IMR-90 (cell line): ENCODE measurements at places on chromosomes 12 and 14.

DNA sequence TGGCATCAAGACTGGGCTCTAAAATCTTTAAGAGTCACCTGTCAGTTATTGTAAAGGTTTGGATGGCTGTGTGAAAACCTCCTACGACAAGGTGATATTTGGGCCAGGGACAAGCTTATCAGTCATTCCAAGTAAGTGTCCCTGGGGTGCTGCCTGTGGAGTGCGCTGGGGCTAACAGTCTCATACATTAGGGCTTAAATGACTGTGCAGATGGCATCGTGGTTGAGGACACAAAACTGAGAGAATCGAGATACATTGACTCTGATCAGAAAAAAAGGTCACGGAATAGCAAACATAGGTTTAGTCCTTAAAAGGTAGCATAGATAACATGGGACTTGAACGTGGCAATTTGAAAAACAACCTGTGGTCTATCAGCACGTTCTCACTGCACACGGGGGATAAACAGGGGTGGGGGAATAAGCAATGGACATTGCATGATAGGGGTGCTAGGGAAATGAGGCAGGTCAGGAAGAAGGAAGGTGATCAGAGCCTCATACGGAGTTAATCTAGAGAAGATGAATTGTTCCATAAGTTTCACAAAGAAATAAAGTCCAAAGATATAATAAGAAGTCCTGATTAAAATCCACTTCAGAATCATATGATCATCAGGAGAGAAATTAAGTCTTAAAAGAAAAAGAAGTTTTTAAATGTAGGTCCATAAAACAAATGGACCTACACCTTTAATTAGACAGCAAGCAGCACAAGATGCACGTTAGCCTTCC lies 100.3 kb downstream of the DAD1 start:
- no peak for DNase-seq

DNA sequence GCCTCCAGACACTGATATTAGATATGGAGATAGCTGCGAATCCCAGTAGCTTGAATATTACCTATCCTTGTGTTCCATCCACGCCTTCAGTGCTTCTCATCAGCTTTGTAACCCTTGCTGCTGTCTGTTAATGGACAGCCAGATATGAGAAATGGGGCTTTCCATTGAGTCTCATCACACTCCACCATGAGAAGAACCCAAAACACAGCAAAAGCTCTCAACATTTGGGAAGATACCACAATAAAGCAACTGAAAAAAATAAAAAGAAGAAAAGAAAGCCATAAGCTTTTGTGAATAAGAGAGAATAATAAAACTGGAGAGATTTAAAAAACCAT lies 225.4 kb downstream of the GALC start:
- no peak for DNase-seq

GRCh38 chr12:2095878-2096277 lies 43.1 kb downstream of the CACNA1C start:
- DNase-seq, result no peak

DNA sequence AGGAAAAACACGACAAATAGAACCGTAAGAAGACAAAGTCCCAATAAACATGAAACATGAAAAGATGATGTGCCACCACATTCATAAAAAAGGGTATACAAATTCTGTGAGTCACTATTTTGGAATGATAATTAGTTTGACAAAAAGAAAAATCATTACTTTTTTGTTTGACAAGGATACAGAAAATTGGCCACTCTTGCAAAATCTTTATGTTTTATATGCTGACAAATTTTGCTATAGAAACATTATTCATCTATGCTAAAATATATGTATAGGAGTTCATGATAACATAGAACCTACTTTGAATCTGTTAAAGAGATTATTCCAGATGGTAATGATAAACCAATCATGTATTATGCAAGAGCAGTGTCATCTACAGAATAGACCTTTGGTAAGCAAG lies 1201.0 kb downstream of the FSCB start:
- DNase-seq, result no peak

- peak; percentile 82 for DNase-seq
These were observed 461.2 kb downstream of the FLRT2 start for GRCh38 chr14:85991156-85991555.

DNA sequence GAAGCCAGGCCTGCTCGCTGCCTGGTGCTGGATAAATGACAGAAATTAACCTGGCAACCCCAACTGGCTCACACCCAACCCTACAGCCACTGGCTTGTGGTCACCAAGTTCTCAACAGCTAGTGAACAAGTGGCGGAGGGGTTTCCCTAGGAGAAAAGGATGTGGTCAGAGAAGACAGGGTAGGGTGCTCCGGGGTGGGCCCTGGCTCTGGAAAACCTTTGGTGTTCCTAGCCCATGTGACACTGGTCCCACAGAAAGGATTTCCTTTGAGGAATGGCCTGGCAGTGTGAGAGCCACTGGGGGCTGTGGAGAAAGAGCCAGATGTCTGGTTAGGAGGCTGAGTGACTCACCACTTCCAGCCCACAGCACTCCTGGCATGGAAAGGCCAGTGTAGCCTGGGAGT lies 8.7 kb downstream of the SYNE3 start:
- peak; percentile 75 for DNase-seq

DNA sequence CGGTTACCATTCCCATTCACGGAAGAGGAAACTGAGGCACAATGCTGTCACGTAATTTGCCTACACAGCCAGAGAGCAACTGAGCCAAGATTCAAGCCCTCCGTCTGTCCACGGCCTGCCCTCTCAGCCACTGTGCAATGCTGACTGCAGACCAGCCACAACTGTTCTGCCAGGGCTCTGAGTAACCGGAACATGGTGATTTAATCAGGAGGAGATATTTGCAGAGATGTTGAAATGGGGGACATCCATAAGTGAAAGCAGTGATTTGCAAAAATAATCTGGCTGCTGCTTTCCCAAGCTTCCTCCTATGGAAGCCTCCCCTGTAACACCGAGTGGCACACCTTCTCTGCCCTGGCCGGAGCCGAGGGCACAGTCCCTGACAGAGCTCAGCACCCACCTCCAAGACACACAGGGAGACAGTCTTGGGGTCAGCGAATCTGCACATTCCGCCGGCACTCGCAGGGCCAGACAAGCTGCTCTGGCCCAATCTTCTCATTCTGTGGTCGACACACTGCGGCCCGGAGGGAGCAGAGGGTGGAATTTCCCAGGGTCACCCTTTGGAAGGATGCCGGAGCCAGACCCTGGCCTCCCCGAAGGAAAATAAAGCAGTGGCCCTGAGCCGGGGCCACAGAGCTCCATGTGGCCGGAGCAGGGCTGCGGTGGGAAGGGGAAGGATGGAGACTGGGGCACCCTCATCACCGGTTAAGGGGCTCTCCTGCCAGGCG lies 158.2 kb upstream of the DIO3 start:
- no peak for DNase-seq

GRCh38 chr14:105201925-105202513 lies 20.9 kb upstream of the NUDT14 start:
- DNase-seq, result no peak

DNA sequence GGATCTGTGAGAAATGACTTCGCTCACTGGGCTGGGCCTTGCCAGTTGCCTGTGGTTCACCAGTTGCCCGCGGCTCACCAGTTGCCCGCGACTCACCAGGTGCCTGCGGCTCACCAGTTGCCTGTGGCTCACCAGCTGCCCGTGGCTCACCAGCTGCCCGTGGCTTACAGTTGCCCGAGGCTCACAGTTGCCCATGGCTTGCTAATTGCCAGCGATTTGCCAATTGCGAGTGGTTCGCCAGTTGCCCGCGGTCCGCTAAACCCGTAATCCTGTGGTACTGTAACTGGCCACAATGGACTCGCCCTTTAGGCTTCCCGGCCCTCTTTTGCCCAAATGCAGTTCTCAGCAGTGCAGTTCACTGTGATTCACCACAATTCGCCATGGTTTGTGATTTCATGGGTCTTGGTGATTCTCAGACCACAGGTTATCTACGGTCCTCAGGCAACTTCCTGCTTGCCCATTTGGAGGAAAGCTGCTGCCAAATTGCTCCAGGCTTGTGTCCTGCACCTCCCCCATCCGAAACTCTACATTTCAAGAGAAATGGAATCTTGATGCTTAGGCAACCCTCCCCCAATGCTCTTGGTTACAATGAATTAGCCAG lies 15.0 kb upstream of the MEG3 start:
- DNase-seq, result no peak

GRCh38 chr14:52067873-52068614 lies 815 bp downstream of the NID2 start:
- peak; percentile 51 for DNase-seq

DNA sequence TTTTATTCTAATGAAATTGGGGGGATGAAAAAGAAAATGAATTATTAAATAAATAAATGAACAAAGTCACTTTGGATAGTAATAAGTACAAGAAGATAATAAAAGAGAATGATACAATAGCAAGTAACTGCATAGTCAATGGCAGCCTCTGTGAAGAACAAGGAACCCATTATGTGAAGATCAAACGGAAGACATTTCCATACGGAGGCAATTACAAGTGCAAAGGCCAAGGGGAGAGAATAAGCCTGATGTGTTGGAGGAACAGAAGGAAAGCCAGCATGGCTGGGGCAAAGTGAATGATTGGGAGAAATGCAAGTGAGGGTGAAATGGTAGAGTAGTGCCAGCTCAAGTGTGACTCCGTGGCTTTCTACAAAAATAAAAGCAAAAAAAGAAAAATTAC lies 43.9 kb upstream of the CHPT1 start:
- DNase-seq, result no peak

GRCh38 chr14:74667758-74668157 lies 45.1 kb downstream of the AREL1 start:
- peak; percentile 79 for DNase-seq

DNA sequence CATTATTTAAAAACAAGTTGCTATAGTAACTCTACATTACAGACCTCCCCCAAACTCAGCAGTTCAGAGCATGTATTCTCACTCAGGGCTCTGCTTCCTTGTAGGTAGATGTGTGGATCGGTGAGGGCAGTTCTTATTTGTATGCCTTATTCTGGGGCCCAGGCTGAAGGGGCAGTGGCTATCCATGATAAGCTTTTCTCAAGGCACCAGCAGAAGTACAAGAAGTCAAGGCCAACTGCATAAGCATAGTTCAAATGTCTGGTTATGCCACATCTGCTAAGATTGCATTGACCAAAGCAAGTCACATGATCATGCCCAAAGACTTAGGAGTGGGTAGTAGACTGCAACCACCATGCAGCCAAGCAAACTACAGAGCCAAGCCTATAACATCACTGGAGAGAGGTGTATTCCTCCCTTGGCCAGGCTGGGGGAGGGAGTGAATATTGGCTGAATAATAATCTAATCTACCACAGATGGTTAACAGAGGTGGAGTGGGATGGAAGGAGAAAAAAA lies 4.6 kb downstream of the PSEN1 start:
- no peak for DNase-seq

DNA sequence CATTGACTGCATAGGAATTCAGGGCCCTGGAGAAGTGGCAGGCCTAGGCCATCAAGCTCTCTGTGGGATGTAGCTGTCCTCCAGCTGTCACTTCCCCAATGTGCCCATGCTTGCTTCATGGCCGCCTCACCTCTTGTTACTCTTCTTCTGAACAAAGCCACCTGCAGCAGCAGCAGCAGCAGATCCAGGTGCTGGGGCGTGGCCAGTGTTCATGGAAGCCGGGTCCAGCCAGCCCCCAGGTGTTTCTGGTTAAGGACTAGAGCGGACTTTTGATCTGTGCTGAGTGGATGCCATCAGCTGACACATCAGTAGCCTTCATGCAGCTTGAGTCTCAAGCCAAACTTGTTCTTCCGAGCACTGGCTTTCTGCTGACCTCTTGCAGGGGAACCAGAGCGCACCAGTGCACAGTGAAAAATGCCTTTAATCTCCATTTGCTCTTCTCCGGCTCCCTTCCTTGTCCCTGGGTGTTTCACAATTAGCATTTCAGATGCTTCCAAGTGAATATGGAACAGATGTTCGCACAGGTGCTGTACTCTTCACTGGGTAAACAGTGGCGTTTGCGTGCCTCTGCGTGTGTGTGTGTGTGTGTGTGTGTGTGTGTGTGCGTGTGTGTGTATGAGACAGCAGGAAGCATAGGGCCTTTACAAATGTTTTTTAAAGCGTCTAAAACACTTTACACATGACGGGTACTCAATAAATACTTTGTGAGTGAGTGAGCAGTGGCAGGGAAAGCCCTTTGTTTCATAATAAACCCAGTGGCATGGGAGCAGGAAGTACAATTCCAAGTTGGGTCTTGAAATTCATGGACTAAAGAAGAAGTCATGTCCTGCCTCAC lies 20.1 kb downstream of the TPCN1 start:
- peak; percentile 96 for DNase-seq

- DNase-seq, result no peak
These were observed 435.0 kb downstream of the NRXN3 start for GRCh38 chr14:78605025-78605762.

DNA sequence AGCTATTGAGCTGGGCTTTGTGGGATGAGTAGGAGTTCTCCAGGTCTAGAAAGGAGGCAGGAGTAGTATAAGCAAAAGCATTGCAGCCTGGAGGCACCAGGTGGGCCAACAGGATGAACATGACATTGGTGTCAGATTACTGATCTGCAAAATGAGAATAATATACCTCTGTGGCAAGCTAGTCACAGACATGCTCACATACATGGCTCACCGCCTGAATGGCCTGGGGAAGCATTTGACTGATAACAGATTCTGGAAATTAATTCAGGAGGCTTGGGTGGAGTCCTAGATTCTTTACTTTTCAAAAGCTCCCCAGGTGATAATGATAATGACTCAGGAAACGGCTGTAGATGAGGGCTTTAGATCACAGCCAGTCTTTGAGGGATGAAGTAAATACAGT lies 709 bp downstream of the TCL1B start:
- no peak for DNase-seq

GRCh38 chr12:119659289-119659897 lies 8.5 kb upstream of the PRKAB1 start:
- DNase-seq, result peak; percentile 24

DNA sequence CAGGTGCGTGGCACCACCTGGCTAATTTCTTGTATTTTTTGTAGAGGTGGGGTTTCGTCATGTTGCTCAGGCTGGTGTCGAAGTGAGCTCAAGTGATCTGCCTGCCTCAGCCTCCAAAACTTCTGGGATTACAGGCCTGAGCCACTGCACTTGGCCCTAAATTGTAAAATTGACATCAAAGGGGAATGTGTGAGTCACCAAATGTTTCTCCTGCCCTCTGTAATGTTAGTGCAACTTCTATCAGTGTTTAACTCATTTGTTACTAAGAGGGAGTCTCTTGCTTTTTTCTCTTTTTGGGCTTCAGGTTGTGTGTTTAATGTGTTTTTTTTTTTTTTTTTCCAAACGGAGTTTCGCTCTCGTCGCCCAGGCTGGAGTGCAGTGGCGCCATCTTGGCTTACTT lies 2.3 kb downstream of the TULP3 start:
- DNase-seq, result peak; percentile 92

DNA sequence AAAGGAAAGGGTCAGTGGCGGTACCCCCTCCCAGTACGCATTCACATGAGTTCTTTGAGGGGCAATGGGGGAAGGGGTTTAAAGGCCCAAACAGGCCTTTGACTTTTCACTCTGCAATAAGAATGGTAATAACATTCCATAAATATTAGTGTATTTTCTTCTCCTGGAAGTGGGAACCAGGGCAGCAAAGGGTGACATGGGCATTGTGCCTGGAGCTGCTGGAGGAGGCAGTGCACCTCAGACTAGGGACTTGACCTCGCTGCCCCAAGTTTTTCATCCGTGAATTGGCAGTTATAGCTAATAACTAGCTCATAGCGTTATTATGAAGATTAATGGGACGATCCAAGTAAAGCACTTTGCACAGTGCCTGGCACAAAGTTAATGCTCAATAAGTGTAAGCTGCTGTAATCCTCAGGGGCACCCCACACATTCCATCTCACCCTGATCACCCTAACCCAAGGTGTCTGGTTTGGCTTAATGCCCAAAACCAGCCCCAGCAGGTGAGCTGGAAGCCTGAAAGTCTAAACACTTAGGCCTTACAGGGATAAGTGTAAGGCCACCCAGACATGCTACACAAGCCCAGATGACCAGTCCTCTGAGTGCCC lies 2.8 kb upstream of the KCNH3 start:
- DNase-seq, result no peak
